ENCODE measurements at places on chromosomes 6 and 20. TPM values are rescaled to one million over a fixed set of nuclear protein-coding genes. Genes with fewer than 3 reads are reported as not detected.
A peak's percentile ranks its signal among the peaks of the same experiment; 100 is the strongest.

Gene LY6G6F
- total RNA-seq: not detected

Gene CFAP61
- total RNA-seq: not detected

Gene TSPO2
- not detected for total RNA-seq

Gene CRISP3
- total RNA-seq: not detected

Gene CPXM1
- not detected for total RNA-seq

Gene ZC2HC1B
- not detected for total RNA-seq

DNA sequence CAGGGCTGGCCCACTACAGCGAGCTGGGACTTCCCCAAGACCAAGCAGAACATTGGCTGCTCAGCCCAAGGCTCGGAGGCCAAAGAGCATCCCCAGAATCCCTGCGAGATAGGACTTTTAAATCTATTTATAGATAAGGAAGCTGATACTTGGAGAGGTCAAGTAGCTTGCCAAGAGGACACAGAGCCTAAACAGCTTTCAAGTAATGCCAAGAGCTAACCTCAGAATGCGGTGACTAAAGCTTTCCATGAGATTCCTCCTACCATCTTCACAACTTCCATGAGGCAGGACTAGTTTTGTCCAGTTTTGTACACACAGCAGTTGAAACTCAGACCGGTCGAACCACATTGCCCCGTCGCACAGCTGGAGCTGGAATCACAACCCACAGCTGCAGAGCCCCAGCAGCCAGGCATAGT lies 168.1 kb upstream of the TOP1 start:
- H3K4me3 ChIP-seq: no peak overlapping the region
- H3K27me3 ChIP-seq: peaks cover 16% of the 10 kb centered on the region
- no peaks in the 10 kb centered on the region for H3K36me3 ChIP-seq
- peak; percentile 52 for DNase-seq
- no peak overlapping the region for H3K27ac ChIP-seq
- no peaks in the 10 kb centered on the region for H3K4me1 ChIP-seq

GRCh38 chr6:157990321-157991066 lies 8.8 kb downstream of the SYNJ2 start:
- no peaks in the 10 kb centered on the region for H3K27me3 ChIP-seq
- no peak for DNase-seq
- H3K27ac ChIP-seq: no peak overlapping the region
- H3K4me3 ChIP-seq: no peak overlapping the region
- no peaks in the 10 kb centered on the region for H3K36me3 ChIP-seq
- H3K4me1 ChIP-seq: peaks cover 33% of the 10 kb centered on the region

GRCh38 chr6:163839296-163839695 lies 424.8 kb downstream of the QKI start:
- H3K36me3 ChIP-seq: no peaks in the 10 kb centered on the region
- no peaks in the 10 kb centered on the region for H3K4me1 ChIP-seq
- H3K27ac ChIP-seq: no peak overlapping the region
- DNase-seq: no peak

- H3K4me3 ChIP-seq: no peak overlapping the region
- DNase-seq: no peak
- peaks cover 11% of the 10 kb centered on the region for H3K27me3 ChIP-seq
- H3K4me1 ChIP-seq: no peaks in the 10 kb centered on the region
- H3K27ac ChIP-seq: no peak overlapping the region
- H3K36me3 ChIP-seq: no peaks in the 10 kb centered on the region
Observed at GRCh38 chr6:47007657-47008396, 34.3 kb downstream of the ADGRF1 start.

- peaks cover 14% of the 10 kb centered on the region for H3K4me1 ChIP-seq
- no peaks in the 10 kb centered on the region for H3K36me3 ChIP-seq
- peak overlapping the region; percentile 80 for H3K4me3 ChIP-seq
- peak overlapping the region; percentile 58 for H3K27ac ChIP-seq
Observed at GRCh38 chr20:41138475-41139226, 1.3 kb downstream of the PLCG1 start.

DNA sequence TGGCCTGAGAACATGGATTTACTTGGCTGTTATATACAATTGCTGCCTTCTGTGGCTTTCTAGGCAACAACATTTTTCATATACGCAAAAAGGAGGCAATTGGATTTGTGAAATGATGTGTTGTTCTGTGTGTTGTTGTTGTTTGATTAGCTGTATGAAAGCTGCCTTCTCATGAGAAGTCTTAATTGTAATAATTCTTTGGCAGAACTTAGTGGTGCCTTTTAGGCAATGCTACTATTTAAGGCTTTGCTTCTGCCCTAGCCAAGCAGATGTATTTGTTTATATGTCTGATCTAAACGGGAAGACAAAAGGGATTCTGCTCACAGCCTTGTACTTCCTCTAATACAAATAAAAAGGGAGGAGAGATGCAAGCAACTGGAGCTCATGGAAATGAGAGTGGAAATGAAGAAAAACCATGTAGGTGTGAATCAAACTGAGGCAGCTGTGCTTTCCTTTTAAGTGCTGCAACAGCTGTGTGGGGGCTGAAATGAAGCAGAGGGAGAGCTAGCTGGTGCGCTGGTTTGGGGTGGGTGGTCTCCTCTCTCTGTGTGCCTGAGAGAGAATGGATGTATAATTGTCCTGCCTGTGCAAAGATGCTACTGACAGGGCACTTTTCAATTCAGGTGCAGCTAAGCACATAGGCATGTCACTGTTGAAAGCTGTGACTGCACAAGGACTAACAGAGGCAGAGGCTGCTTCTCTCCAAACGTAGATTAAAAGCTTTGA lies 386.9 kb upstream of the MAN1A1 start:
- no peak overlapping the region for H3K4me3 ChIP-seq
- no peaks in the 10 kb centered on the region for H3K4me1 ChIP-seq
- no peak for DNase-seq
- H3K27ac ChIP-seq: no peak overlapping the region
- no peaks in the 10 kb centered on the region for H3K36me3 ChIP-seq

DNA sequence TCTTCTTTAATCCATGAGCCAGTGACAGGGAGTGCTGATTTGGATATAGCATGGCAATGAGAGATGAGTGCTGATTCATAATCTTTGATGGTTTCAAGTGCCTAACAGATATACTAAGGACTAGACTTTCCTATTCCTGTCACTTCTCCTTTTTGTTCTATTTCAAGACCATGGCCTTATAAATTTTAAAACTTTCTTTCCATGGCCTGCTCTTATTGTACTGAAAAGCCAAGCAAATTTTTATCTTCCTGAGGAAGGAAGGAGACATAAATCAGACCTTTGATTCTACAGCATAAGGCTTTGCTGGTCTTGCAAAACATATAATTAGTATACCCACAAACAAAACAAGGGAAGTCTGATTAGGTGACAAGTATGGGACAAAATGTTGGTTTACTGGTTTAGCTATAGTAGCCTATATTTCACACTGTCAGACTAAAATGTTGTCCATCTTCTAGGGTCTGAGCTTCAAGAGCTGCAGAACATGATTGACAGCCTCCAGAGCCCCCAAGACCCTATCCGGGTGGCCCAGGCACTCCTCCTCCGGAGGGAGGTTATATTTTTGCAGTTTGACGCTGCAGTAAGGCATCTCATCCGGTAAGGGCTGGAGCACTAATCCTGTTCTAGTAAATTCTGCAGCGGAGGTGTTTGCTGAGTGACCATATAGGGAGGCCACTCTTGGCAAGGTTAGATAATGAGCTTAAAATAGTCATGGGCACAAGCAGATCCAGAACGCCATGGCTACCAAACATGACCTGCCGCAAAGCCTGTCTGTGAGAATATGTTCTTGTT lies 82.3 kb downstream of the CD164 start:
- H3K27ac ChIP-seq: no peak overlapping the region
- no peaks in the 10 kb centered on the region for H3K27me3 ChIP-seq
- no peak overlapping the region for H3K4me3 ChIP-seq
- DNase-seq: no peak
- no peaks in the 10 kb centered on the region for H3K36me3 ChIP-seq

GRCh38 chr20:36085686-36086267 lies 68.8 kb upstream of the EPB41L1 start:
- H3K36me3 ChIP-seq: no peaks in the 10 kb centered on the region
- no peak overlapping the region for H3K4me3 ChIP-seq
- H3K4me1 ChIP-seq: peaks cover 18% of the 10 kb centered on the region
- H3K27ac ChIP-seq: no peak overlapping the region
- DNase-seq: peak; percentile 78
- H3K27me3 ChIP-seq: 0 out of 2 replicates have a peak, but pooled peaks cover 1% of the 10 kb centered on the region

GRCh38 chr20:18754653-18755045 lies 58.9 kb upstream of the SCP2D1 start:
- DNase-seq: no peak
- H3K4me1 ChIP-seq: no peaks in the 10 kb centered on the region
- no peak overlapping the region for H3K27ac ChIP-seq

Data from GM23248 (cell line).